ENCODE measurements at places on chromosomes 4 and X.

DNA sequence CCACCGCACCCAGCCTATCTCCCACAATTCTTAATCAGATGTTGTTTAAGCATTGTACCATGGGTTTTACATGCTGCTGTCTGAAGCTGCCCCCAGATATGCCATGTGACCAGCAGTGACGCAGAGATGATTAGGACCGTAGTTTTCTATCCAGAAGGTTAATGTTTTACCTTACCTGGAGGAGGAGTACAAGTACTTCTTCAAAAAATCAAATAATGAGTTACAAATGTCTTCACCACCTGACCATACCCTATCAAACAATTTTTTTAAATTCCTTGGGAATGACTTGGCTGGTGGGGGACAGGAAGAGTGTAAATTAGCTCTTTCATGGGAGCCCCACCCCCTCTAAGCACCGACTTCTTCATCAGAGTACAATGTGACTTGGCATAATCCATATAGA lies 16.2 kb upstream of the SGMS2 start:
- DNase-seq = no peak

DNA sequence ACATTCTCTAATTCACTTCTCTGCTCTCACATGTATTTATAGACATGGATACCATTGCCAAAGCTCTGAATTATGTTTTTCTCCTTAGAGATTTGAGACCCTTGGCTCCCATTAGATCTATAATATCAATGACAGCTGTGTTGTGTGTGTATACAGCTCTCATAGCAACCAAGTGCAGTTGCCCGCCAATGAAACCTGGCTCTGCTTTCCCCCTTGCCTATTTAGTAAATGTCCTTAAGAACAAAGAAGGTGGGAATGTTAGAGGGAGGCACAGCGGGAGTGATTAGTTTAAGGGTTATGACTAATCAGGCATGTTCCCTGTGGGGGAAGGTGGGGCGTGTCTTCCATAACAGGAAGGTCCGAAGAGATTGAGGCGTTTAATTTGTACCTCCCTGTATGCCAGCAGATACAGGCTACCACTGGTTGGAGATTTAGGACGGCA lies 100.5 kb upstream of the TBC1D9 start:
- peak; percentile 10 for DNase-seq

- no peak for DNase-seq
Observed at GRCh38 chrX:18290200-18290599, 64.3 kb downstream of the SCML2 start.

GRCh38 chr4:189843413-189844009 lies 97.2 kb upstream of the FRG1 start:
- DNase-seq = no peak

DNA sequence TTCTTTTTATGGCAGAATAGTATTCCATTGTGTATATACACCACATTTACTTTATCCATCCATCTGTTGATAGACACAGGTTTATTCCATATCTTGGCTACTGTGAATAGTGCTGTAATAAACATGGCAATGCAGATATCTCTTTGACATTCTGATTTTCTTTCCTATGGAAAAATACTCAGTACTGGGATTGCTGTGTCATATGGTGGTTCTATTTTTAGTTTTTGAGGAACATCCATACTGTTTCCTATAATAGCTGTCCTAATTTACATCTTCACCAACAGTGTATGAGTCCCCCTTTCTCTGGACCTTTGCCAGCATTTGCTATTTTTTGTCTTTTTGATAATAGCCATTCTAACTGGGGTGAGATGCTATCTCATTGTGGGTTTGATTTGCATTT lies 73.5 kb downstream of the GPAT3 start:
- DNase-seq = no peak

DNA sequence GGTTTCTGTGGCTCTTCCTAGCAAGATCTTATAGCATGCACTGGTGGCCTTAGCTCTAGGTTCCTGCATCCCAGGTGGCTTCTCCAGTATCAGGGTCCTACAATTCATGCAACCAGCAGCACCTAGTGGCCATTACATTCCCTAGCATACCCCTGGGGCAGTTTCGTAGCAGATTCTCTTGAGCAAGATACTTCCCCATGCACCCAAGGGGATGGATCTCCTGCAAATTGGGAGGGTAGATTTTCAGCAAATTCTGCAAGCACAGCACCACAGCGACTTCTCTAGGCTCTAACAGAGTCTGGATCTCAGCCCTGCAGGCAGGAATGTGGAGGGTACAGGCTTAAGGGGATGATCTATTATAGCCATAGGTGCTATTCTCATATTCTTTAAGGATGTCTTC lies 13.1 kb upstream of the SLC9B1 start:
- no peak for DNase-seq

DNA sequence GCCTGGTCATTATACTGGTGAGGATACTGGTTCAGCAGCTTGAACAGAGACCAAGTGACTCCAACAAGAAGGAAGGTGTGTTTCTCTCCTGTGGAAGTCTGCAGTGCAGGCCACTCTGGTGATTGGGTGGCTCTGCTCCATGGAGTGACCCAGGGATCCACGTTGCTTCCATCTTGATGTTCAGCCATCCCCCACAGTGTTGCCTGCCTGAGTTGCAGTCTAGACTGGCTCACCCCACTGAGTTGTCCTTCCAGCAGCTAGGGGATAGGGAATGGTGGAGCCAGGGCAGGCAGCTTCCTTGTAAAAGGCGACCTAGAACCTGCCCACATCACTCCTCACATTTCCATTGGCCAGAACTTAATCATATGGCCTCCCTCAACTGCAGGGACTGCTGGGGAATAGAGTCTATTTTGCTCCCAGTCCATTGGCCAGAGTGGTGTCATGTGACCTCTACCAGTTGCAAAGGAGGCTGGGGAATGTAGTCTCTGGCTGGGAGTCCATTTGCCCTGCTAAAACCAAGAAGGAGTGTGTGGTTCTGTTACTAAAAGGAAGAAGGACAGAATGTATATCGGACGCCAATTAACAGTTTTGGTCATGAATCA lies 8.0 kb downstream of the MAN2B2 start:
- DNase-seq = peak; percentile 68

GRCh38 chr4:78149751-78150542 lies 92.8 kb downstream of the FRAS1 start:
- DNase-seq = no peak

GRCh38 chr4:140141210-140141835 lies 12.7 kb downstream of the MAML3 start:
- no peak for DNase-seq
